ENCODE measurements at places on chromosomes 7 and 10.

DNA sequence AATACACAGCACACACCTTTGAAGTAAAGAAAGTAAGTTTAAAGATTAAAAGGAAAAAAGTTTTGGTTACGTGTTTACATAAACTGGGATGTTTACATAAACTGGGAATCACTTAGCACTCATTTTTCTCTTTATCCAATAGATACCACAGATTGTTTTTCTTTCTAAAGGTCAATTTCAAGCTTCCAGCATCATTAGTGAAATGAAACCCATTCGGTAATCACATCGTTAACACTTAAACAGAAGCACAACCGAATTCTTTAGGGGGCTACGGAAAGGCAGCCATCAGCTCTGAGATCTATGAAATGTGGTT lies 1.1 kb downstream of the ODAD2 start:
- DNase-seq, result no peak

- DNase-seq, result no peak
These were observed 145.8 kb upstream of the ANK3 start for GRCh38 chr10:60535427-60535826.

- DNase-seq, result no peak
These were observed 3.5 kb downstream of the JAKMIP3 start for GRCh38 chr10:132069122-132069848.

DNA sequence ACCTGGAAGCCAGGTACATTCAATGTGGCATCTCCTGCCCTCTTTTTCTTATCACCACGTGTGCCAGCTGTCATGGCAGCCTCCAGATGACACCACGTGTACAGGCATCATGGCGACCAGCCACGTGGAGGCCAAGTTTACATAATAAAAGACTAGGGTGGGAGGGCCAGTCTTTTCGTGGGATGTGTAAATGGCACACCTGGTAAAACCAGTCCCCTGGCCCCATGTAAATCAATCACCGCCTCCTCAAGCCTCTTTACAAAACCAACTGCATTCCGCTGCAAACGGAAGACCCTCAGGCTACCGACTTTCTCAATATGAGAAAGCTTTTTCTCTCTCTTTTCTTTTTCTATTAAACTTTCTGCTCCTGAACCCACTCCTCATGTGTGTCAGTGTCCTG lies 65.1 kb upstream of the PHF14 start:
- DNase-seq, result no peak

GRCh38 chr7:50389961-50390360 lies 60.2 kb downstream of the FIGNL1 start:
- DNase-seq, result no peak

GRCh38 chr7:7765422-7765821 lies 47.0 kb upstream of the RPA3 start:
- no peak for DNase-seq
